DND-41 (cell line): ENCODE measurements at places on chromosomes 11 and 22.

- no peak for DNase-seq
Measured at GRCh38 chr11:18374956-18375355, 19.4 kb upstream of the LDHA start.

DNA sequence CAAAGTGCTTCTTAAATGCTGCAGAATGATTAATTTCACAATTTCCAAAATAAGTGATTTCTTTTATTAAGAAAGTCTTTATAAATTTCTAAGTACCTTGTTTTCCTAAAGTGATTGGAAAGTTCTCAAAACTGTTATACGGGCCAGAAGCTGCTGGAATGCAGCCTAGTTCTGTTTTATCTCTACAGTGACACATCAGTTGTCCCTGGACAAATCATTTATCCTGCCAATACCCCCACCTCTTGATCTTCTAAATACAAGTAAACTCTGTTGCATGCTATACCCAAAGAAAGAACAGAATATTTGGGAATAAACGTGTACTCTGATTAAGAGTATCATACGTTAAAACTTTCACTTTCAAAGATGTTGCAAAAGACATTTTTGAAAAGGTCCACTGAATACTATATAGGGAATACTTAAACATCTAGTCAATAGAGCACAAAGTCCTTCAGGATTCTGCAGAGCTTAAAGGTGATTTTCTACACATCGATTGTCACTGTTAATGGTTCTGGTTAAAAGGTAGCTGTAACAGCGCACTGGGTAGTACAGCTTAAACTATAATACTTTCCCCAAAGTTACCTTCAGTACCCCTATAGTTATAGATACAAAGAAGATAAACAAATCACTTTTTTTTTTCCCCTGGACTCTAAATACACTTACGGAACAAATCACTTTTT lies 92.1 kb upstream of the APOA1 start:
- DNase-seq = no peak

GRCh38 chr22:35344956-35345690 lies 35.8 kb upstream of the HMOX1 start:
- no peak for DNase-seq

DNA sequence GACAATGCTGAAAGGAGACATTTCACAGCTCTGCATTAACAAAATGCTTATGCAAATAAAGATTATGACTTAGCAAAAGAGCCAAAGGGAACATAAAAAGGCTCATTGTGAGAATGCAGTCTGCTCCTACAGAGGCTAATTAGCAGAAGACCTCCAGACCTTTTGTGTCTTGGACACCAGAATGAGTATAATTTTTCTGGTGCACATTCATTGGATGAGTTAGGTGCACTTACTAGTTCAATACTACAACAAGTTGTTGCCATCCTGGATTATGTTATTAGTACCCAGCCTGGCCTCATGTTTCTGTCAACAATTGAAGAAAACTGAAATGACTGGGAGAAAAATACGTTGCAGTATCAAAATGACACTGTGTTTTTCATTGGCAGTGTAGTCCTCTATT lies 613.2 kb upstream of the CHORDC1 start:
- DNase-seq = no peak

- no peak for DNase-seq
Measured at GRCh38 chr11:45079567-45079942, 66.9 kb upstream of the PRDM11 start.

GRCh38 chr11:106461148-106461691 lies 383.8 kb downstream of the AASDHPPT start:
- no peak for DNase-seq

GRCh38 chr22:26448334-26448733 lies 19.3 kb downstream of the ASPHD2 start:
- DNase-seq = no peak
